Activated T-cell treated with anti-CD3 and anti-CD28 coated beads, Interleukin-2, amount 50 U/mL, for 72 hours (primary cell): ENCODE measurements at places on chromosomes 2 and 18. TPM values are rescaled to one million over a fixed set of nuclear protein-coding genes. Genes with fewer than 3 reads are reported as not detected.

CDH2 gene
- total RNA-seq, result not detected

GAREM2 gene
- 1.9 TPM for total RNA-seq

GRCh38 chr18:59736061-59736460, 38.8 kb upstream of the CCBE1 start:
- no peak overlapping the region for H3K4me3 ChIP-seq
- peaks cover 8% of the 10 kb centered on the region for H3K27me3 ChIP-seq
- H3K4me1 ChIP-seq, result no peaks in the 10 kb centered on the region
- H3K36me3 ChIP-seq, result no peaks in the 10 kb centered on the region
- no peak for DNase-seq

ADD2 gene
- 31.6 TPM for total RNA-seq
